HFFc6 (cell line): ENCODE measurements at places on chromosomes 6 and 20. TPM values are rescaled to one million over a fixed set of nuclear protein-coding genes. Genes with fewer than 3 reads are reported as not detected.
A peak's percentile ranks its signal among the peaks of the same experiment; 100 is the strongest.

GRCh38 chr20:4780245-4780644, 58.5 kb downstream of the PRND start:
- DNase-seq = no peak

DNA sequence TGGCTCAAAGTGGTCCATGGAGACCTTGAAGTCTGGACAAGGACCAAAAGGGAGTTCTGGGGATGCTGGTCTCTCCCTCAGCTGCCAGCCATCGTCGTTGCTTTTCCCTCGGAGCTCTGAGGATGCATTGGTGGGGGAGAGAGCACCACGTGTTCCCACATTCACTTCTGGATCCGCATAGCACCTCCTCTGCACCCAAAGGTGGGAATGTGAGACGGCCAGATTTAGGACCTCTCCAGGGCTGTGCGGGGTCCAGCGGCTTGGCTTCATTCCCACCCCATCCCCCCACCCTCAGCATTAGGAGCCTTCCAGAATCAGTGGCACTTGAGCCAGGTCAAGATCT, 1.1 kb downstream of the EPB41L1 start:
- no peak for DNase-seq

DNA sequence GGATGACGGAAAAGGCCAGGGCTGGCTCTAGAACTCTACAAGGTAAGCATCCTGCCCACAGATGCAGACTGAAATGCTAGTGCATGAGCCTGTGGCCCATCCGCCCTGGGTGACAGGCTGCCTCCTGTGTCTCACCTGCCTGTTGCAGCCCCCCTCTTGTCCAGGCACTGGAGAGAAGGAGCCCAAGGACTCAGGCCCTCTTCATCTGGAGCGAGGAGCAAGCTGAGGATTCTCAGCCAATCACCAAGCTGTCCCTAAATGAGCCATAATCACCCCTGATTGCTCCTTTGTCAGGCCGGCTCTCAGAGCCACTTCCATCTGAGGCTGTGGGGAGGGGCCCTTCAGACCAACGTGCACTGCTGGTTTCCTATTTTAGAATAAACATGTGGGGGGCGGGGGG, 10.0 kb upstream of the SLC32A1 start:
- no peak for DNase-seq

TREM1 gene
- 0.30 TPM in 1 of 3 replicates, not detected in the others for total RNA-seq

DNA sequence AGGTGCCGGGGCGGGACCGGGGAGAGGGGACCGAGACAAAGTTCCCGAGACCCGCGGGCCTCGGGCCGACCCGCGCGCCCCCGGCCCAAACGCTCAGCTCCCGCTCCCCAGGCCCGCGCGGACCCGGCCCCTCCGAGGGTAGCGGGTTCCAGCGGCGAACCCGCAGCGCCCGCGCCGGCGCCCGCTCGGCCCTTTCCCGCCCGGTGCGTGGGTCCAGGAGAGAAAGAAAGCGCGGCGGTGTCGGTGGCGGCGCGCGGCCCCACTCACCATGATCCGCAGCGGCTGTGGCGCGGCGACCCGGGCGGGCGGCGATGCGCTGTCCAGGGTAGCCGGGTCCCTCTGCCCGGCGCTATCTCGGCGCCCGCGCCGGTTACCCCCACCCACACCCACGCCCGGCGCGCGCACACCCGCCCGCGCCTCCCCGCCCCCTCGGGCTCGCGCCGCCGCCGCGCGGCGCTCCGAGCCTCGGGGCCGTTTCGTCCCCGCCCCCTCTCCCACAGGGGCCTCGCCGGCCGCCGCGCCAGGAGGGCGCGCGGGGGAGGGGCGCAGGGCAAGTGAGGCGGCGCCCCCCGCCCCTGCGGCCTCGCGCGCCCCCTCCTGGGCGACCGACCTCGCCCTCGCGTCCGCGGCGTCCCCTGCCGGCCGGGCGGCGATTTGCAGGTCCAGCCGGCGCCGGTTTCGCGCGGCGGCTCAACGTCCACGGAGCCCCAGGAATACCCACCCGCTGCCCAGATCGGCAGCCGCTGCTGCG, at the start of gene ELOVL2:
TSS of gene ELOVL2 (minus strand) at position 345 of the 751 bp plus-strand sequence. CDS start at position 270, 75 bp downstream.
- DNase-seq = peak; percentile 2

PNPLA1 gene
- not detected in 2 replicates for total RNA-seq

DNA sequence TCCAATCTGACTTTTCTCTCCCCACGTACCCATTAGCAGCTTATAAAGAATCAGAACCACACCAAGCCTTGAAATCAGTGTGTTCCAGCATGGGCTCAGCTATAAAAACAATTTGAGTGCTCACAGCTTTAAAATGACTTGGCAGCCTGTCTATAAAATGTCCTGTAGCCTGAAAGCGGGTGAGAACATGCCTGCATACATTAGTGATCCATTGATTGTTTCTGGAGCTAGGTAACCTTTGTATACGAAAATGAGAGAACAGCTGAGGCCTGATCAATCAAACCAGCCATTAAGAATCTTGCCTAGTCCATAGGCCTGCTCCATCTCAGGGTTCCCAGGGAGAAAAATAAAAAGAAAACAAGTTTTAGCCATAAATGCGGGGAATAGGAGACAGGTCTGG, 245.8 kb upstream of the SULF2 start:
- DNase-seq = no peak
